ENCODE measurements at places on chromosomes 6 and 20.

- no peak for DNase-seq
These were observed 215.8 kb downstream of the UTRN start for GRCh38 chr6:144500892-144501291.

GRCh38 chr6:21265730-21266044 is 327.9 kb upstream of the SOX4 start:
- no peak for DNase-seq

DNA sequence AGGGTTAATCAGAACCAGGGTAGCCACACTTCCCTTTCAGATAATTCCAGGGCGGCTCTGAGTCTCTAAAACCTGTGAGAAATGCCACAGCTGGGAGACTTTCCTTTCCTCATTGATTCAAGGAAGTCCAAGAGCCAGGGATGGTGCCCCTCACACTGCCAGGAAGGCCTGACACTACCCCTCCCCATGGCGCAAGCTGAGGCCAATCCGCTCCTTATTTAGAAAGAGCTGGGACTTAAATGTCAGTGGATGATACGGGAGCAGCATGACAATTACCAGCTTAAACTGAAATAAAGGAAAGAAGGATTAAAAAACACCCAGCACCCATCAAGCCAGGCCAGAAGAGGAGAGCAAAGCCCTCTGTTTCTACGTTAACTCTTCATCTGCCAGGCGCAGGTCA is 244.4 kb downstream of the LRFN2 start:
- DNase-seq, result no peak

DNA sequence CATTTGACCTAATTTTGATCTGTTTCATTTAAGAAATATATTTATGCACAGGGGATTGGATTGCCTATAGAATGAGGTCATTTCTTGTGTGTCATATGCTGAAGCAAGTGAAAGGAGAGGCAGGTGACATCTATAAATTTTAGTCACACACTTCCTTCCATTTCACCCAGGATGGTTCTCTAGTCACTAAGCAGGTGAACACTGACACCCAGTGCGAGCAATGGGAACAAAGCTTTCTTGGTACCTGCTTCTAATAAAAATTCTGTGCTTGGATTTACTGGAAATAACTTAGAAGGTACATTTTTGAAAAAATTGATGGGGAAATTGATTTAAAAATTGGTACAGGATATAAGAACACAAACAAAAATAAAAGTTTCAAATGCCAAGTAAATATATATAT is 66.9 kb upstream of the MC3R start:
- no peak for DNase-seq

DNA sequence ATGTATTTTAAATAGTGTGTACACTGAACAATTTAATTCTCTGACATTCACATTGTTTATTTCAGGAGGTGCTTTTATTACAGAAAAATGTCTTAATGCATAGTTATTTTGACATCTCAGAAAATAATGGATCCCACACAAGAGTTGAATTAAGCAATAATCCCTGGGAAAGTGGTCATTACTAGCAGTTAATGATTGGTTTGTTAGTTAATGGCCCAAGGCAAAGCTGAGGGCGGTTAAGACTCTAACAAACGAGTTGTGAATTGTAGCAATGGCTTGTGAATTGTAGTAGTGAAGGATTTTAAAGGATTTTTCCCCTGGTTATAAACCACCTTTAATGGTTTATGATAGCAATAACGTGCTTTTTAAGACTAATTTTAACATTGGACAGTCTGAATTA is 1316.0 kb upstream of the GJE1 start:
- DNase-seq, result no peak

- DNase-seq, result no peak
These were observed 11.4 kb upstream of the MDFI start for GRCh38 chr6:41626917-41627316.

GRCh38 chr6:143742070-143742954 is 64.5 kb downstream of the PHACTR2 start:
- no peak for DNase-seq

DNA sequence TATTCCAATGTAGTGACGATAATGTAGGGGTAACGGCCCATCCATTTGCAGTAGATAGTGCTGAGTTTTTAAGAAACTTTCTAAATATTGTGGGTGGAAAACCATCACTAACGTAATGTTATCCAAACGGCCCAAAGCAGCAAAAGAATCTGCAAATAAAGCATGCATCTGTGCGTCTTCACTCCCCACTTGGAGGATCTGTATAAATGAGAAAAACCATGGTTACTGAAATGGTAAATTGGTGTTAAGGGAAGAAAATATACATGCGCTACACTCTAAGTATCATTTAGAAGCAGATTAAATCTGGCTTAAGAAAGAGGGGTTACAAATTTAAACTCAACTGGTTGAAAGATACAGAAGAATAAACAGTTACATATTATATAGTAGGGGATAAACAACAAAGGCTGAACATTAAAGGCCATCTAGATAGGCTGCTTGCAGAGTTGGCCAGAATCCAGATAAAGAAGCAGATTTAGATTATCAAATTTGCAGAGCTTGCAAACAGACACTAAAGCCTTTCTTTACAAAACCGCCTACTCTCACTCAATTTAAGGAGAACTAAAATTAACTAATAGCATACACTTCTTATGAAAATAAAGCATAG is 93.3 kb downstream of the SESN1 start:
- DNase-seq, result no peak

DNA sequence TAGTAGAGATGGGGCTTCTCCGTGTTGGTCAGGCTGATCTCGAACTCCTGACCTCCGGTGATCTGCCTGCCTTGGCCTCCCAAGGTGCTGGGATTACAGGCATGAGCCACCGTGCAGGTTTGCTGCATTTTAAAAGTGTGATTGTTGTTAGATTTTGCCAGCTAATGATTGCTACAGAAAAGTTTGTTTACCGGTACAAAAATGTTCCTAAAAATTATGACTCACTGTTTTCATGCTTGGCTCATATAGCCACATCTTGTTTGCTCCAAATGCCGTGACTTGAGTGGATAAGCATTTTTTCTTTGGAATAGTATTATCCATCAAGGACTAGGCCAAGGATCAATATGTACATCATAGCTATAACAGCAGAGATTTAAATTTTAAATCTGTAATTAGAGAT is 24.3 kb downstream of the LRRN4 start:
- DNase-seq, result no peak
